ENCODE measurements at places on chromosomes 3 and 15.

DNA sequence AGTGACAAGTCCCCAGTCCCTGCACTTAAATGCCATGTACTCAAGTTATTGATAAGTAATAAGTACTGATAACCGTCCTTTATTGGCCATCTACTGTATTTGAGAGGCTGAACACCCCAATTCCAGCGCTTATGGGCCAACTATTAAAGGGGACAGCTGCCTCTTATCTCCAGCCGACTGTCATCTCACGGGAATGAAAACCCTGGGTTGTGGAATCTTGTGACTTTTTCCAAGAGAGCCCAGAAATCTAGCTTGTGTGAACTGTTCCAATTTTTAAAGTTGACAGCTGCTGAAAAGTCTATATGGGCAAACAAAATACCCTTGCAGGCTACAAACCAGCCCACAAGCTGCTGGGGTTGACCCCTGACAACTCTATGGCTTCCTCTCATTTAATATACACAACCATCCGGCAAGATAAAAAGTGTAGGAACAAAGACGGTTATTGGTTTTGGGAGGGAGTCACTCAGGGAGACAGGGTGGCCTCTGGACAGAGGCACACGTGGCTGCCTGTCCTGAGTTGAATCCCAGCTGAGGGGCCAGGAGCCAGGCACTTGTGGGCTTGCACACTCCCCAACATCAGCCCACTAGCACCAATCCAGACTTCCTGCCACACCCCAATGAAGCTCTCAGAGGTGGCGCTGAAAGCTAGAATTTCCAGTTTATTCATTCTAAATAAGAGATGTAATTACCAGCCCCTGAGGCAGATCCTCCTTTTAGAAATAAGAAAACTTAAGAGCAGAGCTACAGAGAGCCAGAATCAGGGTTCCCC lies 16.2 kb downstream of the SPSB4 start:
- DNase-seq, result no peak

DNA sequence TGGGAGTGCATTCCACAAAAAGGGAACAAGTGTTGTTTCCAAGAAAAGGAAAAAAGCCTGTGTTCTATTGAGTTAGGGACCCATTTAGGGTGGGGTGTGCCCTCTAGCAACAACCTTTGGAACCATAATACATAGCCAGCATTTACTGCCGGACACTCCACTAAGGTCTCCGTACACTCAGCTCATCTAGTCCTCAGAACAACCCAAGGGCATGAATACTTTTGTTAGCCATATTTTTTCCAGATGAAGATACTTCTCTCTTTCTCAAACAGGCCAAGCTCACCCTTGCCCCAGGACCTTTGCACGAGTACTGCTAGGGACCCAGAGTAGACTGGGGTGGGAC lies 46.2 kb downstream of the GLDN start:
- DNase-seq, result no peak

DNA sequence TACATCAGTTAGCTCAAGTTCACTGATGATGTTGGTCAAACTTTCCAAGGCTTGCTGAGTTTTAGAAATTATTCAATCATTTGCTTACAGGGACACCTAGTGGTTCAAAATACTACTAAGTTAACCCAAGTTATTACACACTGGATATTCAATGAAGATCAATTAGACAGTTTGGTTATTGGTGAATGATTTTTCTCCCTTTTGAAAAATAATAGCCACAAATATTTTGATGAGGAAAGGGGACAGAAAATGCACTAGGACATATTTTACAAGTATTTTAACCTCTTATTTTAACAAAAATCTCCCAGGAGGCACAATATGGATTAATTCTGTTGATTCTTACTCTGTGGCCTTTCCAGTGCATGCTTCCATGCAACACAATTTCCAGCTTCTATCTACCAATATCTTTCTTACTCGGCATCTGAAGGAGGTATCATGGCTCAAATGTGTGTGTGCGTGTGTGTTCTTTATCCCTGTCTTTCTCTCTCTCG lies 20.1 kb upstream of the GOLGA6L2 start:
- DNase-seq, result no peak

DNA sequence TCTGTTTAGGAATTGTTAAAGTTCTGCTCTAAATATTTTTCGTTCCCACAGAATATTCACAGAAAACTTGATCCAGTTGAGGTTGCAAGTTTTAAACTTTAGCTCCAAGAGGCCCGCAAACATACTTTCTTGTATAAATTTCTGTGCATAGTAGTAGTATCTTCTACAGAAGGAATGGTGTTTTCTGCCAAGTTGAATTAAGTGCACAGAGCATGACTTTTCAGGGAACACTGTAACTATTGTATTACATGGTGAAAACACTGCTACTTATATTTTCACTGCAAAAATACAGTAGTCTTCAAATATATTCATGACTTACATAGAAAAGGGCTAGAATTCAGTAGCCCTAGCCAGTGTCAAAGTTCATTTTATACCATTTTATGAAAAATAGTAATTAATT lies 67.0 kb downstream of the SUCNR1 start:
- no peak for DNase-seq

GRCh38 chr15:46681901-46682300 lies 1035.4 kb upstream of the SEMA6D start:
- no peak for DNase-seq

DNA sequence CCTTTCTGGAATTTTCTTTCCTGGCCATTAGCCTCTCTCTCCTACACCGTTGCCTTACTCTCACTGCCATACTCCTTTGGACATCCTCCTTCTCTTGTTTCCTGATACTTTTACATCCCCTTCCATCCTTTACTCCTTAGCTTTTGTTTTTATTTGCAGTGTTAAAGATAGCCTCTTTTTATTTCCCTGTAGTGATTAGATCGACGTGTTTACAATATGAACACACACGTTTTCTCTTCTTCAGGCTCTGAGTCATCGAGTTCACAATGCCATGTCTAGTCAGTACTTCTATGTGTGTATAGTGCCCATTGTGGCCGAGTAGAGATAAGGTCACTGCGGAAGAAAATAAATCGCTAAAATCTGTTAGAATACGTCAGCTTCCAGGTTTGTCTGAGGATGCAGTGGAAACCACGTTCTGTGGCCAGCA lies 208.5 kb downstream of the LPP start:
- no peak for DNase-seq

- no peak for DNase-seq
These were observed 73.7 kb upstream of the PROK2 start for GRCh38 chr3:71858503-71859122.

GRCh38 chr3:137743608-137744007 lies 20.5 kb upstream of the SOX14 start:
- DNase-seq, result no peak

DNA sequence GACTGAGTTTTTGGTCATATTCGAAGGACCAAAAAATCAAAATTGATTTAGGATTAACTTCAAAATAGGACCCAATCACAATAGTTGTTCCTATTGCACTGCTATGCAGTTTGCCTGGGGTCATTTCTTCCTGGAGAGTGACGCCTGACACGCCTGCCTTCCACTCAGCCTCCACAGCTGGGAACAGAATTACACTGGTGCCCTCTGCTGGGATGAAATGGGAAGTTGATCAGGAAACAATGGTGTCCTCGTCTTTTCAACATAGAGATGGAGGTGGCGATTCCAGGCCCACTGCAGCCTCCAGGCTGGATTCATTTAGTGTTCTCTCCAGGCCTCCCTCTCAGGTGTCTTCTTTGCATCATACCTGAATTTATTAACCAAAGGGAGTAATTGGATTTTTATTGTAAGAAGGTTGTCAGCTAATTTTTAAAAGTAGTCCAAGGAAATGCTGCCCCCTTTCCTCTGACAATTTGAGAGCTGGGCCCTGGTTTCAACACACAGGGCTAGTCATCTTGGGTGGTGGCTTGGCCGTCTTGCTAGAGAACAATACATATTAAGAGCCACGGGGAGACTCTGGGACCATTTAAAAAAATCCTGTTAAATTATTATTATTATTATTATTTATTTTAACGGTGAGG lies 69.7 kb downstream of the GAP43 start:
- no peak for DNase-seq

Measured in cerebellar nuclear complex (tissue), 1 donor.